ENCODE measurements at places on chromosomes 5 and 9.

DNA sequence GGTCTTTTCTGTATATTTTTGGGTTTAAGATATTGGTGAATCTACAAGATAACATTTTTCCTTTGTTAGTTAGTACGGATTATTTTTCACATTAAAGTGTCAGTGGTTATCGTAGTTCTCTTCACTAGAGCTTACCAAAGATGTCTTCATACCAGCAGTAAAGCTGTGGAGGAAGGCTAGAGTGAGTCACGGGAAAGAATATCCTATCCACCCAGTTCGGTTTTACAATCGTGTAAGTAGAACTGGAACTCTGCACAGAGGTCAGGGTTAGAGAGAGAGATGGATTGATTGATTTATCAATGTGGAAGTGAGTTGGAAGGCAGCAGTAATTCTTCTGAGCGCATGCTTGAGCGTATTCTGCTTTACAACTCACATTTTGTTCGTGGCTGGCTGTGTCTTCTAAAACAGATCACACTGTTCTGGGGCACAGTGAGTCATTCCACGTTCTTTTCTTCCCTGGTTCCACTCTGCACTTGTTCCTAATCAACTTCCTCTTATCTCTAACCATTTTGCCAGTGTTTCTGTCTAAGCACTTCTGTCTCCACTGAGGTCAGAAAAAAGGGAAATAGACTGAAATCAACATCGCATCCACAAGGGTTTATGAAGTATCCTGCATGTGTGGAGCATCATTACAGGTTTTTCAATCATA is 86.5 kb upstream of the ARRDC3 start:
- no peak for DNase-seq

DNA sequence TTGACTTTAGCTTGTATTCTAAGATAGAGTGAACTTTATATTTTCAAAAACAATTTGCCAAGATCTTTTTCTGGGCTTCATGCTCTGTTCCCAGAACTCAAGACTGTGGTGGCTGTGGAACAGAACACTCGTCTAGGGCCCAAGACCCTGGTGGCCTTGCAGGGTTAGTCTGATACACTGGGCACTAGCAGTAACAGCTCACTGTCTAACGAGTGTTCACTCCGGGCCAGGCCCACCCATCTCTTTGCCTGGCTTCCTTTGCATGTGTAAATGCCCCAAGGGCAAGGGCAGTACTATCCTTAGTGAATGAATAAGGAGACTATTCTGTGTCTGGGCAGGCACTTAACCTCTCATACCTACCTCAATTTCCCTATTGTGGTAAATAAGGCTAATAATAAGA is 47.4 kb downstream of the PHF2 start:
- no peak for DNase-seq

- DNase-seq: no peak
These were observed 429.3 kb downstream of the CCDC171 start for GRCh38 chr9:15982182-15982581.

DNA sequence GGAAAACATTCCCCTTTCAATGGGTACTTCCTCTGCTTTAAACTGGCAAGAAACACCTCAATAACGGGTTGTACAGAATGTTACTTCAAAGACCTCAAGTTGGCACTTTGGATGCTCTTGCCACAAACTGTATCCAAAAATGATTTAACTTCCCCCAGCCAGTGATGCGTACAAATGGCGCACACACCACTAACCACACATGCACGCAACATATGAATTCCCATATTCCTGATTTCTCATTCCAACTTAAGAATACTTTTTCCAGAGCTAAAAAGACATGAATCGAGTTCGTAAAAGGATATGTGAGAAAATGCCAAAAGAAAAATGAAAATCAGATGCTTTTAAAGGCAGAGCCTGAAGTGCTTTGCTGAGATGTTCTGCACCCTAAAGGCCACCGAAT is 388.0 kb upstream of the PIK3R1 start:
- DNase-seq: no peak

DNA sequence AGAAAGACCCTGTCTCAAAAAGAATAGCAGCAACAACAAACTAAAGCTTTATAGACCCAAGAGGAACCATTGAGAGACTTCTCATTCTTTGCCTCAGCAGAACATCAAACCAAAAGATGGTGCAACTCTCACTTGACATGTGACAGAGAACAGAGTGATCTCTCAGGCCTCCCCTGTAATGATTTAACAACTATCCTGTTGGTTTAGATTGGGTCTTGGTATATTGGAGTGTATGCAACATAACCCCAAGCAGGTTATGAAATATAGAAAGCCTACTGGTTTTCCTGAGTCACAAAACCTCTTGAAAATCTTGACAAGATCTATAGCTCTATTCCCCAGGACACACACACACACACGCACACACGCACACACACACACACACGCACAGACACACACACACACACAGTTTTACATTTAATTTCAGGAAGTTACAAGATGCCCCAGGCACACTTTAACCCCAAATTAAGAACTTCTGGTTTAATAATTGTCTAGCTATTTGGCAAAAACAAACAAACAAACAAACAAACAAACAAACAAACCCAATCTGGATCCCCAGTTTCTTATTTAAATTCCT is 6.5 kb upstream of the FGF1 start:
- no peak for DNase-seq

- DNase-seq: no peak
These were observed 52.2 kb downstream of the ZCCHC7 start for GRCh38 chr9:37172557-37172956.

DNA sequence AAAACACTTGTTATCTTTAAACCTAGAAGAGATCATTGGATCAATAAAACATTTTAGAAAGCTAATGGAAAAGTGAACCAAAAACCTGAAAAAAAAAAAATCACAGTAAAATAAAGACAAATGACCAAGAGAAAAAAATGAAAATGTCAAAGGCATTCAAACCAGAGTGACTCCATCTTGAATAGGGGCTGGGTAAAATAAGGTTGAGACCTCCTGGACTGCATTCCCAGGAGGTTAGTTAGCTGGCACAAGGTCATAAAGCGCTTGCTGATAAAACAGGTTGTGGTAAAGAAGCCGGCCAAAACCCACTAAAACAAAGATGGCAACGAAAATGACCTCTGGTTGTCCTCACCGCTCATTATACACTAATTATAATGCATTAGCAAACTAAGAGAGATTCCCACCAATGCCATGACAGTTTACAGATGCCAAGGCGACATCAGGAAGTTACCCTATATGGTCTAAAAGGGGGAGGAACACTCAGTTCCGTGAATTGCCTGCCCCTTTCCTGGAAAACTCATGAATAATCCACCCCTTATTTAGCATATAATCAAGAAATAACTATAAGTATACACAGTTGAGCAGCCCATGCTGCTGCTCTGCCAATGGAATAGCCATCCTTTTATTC is 116.7 kb upstream of the NEK6 start:
- no peak for DNase-seq
